ENCODE measurements at places on chromosomes 7 and 10. TPM values are rescaled to one million over a fixed set of nuclear protein-coding genes. Genes with fewer than 3 reads are reported as not detected.

DNA sequence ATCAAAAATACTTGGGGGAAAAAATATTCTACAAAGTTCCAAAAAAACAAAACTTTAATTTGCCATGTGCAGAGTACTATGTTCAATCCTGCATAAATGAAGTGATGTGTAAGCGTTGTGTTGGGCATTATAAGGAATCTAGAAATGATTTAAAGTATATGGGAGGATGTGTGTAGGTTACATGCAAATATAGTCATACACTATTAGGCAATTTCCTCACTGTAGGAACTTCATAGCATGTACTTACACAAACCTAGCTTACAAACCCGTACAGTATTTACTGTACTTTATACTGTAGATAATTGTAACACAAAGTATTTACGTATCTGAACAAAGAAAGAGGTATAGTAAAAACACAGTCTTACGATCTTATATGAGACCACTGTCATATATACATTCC is 72.3 kb downstream of the NRBF2 start:
- no peak for DNase-seq

- no peak for DNase-seq
Observed at GRCh38 chr10:4217187-4217586, 432.2 kb upstream of the KLF6 start.

DNA sequence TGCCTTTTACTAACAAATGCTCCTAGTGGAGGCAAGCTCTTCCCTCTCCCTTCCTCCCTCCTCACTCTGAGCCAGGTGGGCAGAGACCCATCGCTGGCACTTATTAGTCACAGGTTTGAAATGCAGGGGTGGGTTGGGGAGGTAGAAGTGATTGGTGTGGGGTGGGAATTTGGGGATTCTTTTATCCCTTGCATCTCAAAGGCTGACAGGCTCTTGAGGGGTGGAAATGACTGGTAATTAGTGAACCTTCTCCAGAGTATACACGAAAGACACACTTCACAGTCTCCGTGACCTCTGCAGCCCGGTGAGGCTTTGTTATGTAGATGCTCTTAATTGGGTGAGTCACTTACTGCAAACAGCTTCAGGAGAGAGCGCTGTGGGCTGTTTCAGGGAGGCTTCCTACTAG is 13.9 kb upstream of the LRMDA start:
- no peak for DNase-seq

GRCh38 chr10:21488957-21489446 is 36.5 kb downstream of the SKIDA1 start:
- no peak for DNase-seq

- no peak for DNase-seq
Observed at GRCh38 chr7:17685141-17685540, 255.2 kb downstream of the SNX13 start.

DNA sequence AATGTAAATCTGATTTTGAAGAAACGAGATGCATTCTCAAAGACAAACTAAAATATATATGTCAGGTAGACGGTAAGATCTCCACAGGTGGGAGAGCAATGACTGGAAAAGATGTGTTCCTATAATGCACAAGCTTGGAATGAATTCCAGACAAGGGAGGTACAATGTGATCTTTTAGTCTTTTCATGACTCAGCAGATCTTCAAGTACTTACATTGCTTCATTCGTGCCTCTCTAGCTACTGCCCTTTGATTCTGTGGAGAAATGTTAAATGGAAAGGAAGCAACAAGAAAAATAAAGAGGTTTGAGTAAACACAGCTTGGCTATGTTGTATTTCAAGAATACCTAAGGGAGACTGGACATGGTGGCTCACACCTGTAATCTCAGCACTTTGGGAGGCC is 106.6 kb downstream of the GAD2 start:
- no peak for DNase-seq

- DNase-seq = no peak
Observed at GRCh38 chr7:84812021-84812420, 374.8 kb downstream of the SEMA3D start.

DNA sequence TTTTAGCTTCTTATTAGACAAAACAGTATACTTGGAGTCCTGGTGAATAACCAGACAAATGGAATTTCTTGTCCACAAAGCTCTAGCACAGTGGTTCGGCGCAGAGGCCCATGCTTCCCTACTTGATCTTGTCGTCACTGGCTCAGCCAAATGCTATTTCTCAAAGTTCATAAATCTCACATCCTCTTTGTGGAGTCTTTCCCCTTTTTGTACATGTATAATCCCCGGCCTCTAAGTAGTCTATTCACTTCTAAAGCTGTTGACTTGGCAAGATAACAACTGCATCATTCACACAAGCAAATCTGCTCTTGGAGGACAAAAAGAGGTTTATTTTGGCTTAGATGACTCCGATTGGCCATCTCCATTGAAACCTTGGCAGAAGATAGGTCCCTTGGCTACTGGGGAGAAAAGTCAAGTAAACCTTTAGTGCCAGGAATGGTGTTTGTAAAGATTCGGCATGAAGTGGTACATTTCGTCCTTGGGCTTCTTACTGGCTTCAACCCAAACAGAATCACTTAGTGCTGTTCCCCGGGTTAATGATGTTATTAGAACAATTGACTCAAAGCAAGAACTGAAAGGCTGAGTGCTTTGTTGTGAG is 5.1 kb upstream of the AKR1E2 start:
- no peak for DNase-seq

DNA sequence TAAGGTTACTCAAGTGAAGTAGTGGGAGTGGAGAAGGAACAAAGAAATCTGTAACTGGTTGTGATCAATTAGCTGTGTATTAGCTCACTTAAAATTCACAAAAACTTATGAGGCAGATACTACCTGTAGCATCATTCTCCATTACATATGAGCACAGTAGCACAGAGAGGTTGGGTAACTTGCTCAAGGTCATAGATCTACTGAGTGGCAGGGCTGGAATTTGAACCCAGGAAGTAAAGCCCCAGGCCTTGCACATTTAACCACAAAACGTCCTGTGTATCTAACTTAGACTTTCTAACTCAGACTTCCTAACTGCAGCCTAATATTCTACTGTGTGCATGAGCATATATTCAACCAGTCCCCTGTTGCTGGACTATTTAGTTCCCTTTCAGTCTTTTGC is 5.6 kb upstream of the SLF2 start:
- DNase-seq = no peak

DNA sequence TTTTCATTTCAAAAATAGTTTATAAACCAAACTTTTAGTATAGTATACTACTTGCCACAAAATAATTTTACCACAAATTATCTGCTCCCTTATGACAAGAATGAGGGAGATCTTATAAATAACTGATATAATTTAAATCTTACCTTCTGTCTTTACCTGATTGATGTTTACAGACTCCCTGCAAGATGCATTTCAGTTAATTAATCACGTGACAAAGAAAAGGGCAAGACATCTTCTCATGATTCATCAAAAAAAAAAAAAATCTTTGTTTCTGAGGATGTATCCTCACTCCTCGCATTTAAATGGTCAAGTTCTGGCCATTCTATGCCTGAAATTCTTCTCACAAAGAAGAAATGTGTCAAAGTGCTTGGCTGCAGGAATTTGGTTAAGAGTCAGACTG is 2.3 kb upstream of the TFEC start:
- DNase-seq = no peak

- no peak for DNase-seq
Observed at GRCh38 chr7:44787041-44787440, 9.4 kb upstream of the PPIA start.

- no peak for DNase-seq
Observed at GRCh38 chr7:2505401-2505800, 14.2 kb upstream of the LFNG start.

GRCh38 chr7:25295387-25295786 is 67.1 kb upstream of the NPVF start:
- DNase-seq = no peak

DNA sequence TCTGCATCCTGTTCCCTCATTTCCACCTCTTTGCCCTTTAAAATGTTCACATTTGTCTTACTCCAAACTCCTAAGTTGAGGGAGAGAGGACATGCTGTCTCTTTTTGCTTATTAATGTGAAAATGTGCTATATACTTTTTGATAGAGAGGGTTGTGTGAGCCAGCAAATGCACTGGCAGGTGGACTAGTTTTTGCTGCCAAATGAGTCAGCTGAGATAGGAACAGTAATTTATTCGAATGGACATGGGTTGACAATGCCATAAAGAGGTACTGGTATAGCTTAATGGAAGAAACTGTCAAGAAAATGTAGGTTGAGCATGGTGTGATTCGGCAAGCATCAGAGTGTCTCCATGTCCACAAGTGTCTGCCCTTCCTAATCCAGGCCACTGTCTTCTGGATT is 9.2 kb upstream of the TRUB1 start:
- DNase-seq = peak; percentile 31

GRCh38 chr7:106092204-106092603 is 19.9 kb downstream of the SYPL1 start:
- no peak for DNase-seq

DNA sequence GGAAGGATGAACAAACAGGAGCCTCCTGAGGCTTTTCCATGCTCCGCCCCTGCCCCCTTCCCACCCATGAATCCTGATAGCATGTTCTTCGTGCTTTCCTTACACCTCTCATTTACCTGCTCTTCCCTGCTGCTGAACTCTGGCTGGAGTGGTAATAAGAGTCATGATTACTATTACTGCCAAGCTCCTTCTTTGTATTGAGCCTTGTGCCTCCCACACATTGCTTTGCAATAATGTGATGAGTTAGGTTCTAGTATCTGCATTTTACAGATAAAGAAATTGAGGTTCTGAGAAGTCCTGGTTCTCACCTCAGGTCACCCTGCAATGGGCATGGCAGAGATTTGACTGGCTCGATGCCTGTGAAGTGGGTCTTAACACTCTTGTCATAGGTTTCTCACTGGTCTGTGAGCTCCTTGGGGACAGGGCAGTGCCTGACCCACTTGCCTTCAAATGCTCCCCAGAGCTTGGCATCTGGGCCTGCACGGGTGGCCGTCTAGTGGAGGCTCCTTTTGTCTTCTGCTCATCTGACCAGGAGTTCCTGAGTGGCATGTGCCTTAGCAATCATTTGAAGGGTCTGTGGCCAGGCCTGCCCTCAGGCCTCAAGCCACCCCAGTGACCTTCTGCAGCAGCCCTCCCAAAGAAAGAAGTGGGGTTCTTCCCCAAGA is 309.2 kb upstream of the ZMIZ1 start:
- DNase-seq = no peak

DNA sequence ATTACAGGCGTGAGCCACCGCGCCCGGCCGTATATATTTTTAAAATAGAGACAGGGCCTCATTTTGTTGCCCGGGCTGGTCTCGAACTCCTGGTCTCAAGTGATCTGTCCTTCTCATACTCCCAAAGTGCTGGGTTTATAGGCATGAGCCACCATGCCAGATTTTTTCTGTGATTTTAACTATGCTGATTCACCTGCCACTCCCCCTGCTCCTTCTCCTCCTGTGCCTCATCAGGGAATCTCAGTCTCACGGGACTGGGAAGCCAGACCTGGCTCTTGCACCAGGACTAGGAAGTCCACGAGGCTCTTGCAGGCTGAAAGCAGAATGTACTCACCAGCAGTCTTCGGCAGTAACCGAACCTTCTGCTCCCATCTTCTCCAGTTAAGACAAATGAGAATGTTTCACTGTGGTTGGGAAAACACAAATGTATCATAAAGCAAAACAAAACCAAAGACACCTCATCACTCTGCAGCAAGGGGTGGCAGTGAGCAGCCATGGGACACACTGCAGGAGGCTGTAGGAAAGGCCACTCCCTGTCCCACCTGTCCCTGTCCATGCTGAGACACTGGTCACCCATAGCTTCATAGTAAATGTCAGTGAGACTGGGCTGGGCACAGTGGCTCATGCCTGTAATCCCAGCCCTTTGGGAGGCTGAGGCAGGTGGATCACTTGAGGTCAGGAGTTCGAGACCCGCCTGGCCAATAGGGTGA is 78.7 kb upstream of the MKRN1 start:
- no peak for DNase-seq

GRCh38 chr7:55439627-55440026 is 74.5 kb downstream of the LANCL2 start:
- no peak for DNase-seq

GRCh38 chr10:122265896-122266295 is 5.2 kb upstream of the BTBD16 start:
- DNase-seq = no peak

DNA sequence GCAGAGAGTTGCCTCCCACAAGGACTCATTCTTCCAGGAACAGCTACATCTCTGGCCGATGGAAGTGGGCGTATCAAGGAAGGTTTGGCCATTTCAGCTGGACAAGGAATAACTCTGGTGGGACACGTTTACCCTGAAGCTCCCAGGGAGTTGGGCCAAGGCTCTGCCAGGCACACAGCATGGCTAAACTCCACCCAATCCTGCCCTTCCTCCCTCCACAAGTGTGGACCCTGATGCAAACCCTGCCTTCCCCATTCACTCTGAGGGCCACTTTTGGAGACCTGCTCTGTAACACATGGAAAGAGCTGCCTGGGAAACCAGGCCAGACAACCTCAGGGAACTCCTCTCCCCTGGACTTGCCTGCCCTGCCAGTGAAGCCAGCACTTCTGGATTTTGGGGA is 407.8 kb upstream of the FOXK1 start:
- DNase-seq = no peak

DNA sequence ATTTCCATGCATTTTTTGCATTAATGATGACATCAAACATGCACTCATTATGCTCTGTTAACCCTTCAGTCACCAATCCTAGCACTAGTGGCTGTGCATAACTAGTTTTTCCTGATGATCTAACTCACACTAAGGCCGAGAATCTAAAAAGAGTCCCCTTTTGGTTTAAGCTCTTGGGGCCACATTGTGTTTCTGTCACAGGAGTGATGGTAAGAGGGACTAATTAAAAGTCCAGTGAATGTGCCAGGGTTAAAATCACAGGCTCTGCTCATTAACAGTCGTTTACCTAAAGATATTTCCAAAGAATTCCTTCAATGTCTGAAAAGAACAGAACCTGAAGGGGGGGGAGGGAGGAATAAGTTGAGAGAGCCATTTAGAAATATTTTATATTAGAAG is 359.0 kb upstream of the ANKRD30A start:
- DNase-seq = no peak

Gene OPN4
- not detected for total RNA-seq

Gene SEMA3A
- total RNA-seq = 88.9 TPM

Gene SKIDA1
- not detected for total RNA-seq

Gene SEC61A2
- total RNA-seq = 3.8 TPM

Gene HOXA10
- total RNA-seq = 114 TPM

Gene UNCX
- total RNA-seq = not detected

Gene IFIT5
- 7.7 TPM for total RNA-seq

Gene SFTPA1
- total RNA-seq = not detected

Gene CRHR2
- not detected for total RNA-seq

Gene AFAP1L2
- total RNA-seq = 37.9 TPM

Gene SLC26A5
- total RNA-seq = not detected

Gene SLC29A4
- not detected for total RNA-seq

Gene HOXA9
- total RNA-seq = 2.3 TPM

Gene SLC13A1
- not detected for total RNA-seq
